Left cardiac atrium (tissue), 4 donors: ENCODE measurements at places on chromosomes 5 and 9.
A peak's percentile ranks its signal among the peaks of the same experiment; 100 is the strongest.

DNA sequence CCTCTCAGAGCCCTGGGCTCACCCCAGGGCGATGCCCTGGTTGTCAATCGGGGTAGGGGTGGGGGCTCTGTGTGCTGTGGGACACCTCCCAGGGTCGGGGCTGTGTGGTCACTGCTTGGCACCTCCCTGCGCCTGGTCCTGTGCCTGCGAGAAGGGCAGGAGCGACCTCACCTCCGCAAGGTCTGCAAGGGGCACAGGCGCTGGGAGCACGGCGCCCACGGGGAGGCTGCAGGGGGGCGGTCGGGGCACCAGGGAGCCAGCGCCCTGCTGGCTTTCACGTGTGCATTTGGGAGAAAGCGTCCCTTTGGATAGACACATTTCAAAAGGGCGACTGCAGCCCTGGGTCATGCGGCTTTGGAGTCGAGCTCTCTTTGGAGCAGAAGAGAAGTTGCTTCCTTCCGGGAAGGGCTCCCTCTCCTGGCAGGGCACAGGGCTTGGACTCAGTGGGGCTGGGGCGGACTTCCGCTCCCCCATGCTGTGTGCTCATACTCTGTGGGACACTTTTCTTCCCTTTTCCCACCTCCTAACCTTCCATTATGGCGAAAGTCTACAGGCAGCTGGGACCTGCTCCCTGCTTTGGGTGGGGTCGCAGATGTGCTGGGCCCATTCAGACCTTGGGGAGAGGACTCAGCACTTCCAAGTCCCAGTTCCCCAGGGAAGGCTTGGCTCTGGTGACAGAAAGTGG, 52.9 kb upstream of the SLC28A3 start:
- no peak for DNase-seq

DNA sequence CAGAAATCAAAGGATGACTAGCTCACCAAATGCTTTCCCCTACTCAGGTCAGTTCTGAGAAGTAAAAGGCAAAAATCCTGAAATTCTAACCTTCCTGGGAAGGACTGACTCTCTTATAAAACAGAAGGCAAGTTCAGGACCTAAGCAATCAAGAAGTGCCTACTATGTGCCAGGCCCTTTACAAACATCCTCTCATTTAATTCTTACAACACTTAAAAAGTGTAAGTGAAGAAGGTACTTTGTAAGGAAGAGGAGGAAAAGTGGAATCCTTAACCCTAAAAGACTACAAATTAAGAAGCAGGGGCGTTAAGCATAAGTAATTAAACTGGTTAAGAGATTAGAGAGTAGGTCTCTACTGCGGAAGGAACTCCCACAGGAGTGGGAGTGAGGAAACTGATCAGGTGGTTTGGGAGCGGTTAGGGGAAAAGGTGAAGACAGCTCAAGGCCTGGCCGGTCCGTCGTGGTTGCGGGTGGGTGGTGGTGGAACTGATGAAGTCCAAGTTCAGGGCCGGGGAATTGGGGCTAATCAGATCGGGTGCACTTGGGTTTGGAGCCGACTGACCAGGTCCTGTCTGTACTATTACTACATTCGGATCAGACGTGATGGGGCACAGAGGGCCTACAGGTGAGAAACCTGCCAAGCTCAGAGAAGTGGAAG, 839 bp downstream of the MED27 start:
- DNase-seq: no peak

GRCh38 chr9:93451849-93452709, 594 bp downstream of the FAM120A start:
- peak; percentile 66 for DNase-seq

- DNase-seq: no peak
These were observed 39.2 kb downstream of the GLIS3 start for GRCh38 chr9:4260661-4261060.

GRCh38 chr5:137561608-137562007, 62.5 kb upstream of the SPOCK1 start:
- no peak for DNase-seq

- no peak for DNase-seq
These were observed 683 bp downstream of the CLPTM1L start for GRCh38 chr5:1343931-1344901.

DNA sequence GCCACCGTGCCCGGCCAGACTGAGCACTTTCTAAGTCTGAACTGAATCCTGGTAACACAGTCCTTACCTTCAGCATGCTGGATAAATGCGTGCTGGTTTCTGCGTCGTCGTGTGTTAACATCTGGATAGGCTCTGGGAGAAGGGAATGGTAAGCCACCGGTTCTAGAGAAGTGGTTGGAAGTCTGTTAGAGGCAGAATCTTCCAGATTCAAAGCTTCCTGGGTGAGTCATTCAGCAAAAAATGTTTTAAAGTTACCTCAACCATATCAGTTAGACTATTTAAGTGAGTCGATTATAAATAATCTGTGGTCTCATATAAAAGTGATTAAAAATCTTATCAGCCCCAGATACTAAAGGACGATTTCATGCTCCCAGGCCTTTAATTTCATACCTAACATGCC, 256.5 kb upstream of the NFIL3 start:
- no peak for DNase-seq

DNA sequence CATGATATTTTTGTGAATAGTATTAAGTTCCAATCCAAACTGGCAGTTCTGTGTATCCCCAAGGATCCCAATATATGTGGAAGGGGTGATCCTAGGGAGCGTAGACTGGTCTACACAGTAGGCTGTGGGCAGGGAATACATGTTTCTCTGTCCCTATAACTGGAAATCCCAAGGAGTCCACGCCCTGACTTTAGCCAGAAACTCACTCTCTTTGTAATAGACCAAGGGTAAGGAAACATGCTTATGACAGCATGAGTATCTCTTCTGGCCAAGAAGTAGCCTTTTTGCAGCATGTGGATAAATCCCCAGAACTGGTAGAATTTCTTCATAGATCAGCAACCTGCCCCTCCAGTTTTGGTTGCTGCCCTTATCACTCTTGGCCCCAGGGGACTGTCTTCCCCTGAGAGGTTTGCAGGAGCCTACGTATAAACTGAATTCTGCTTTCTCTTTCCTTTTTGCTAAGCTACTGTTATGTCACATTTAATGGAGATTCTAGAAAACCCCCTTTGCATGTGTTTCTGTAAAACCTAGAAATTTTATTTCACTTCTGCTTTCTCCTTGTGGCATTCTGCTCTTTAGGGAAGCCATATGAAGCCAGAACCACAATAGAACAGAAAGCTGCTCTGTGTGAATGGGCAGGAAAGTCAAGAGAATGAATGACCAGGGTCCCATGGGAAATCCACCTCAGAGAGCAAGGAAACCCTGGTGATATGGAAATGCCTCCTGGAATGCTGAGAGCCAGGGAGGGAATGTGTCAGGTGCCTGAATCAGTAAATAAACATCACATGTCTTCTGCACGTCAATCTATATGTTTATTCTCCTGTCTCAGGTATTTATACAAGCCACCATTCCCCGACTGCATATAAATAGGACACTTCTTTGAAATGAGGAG, 3.5 kb downstream of the IFNA2 start:
- DNase-seq: no peak

GRCh38 chr5:59143926-59144333, 561.1 kb downstream of the RAB3C start:
- no peak for DNase-seq

- DNase-seq: peak; percentile 14
These were observed 31.7 kb upstream of the NR3C1 start for GRCh38 chr5:143435210-143435657.

- DNase-seq: no peak
These were observed 67.5 kb downstream of the KCNIP1 start for GRCh38 chr5:170571281-170571731.

DNA sequence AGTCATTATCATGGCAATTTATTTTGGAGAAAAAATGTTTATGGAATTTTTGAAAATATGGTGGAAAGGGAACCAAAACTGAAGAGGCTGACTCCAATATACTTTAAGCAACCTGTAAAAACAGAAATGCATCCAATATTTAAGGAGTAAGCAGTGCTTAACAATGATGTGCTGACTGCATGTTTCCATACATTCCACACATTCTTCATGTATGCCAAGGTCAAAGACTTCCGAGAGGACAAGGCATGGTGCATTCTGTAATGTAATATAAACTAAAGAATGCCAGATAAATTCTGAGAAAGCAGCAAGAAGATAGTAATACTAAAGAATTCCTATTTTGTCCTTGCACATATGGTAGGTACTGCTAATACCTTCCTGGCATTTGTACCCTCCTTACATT, 2015.9 kb upstream of the CDH9 start:
- no peak for DNase-seq

- peak; percentile 15 for DNase-seq
These were observed 19.6 kb downstream of the SH3GLB2 start for GRCh38 chr9:129008469-129008965.

DNA sequence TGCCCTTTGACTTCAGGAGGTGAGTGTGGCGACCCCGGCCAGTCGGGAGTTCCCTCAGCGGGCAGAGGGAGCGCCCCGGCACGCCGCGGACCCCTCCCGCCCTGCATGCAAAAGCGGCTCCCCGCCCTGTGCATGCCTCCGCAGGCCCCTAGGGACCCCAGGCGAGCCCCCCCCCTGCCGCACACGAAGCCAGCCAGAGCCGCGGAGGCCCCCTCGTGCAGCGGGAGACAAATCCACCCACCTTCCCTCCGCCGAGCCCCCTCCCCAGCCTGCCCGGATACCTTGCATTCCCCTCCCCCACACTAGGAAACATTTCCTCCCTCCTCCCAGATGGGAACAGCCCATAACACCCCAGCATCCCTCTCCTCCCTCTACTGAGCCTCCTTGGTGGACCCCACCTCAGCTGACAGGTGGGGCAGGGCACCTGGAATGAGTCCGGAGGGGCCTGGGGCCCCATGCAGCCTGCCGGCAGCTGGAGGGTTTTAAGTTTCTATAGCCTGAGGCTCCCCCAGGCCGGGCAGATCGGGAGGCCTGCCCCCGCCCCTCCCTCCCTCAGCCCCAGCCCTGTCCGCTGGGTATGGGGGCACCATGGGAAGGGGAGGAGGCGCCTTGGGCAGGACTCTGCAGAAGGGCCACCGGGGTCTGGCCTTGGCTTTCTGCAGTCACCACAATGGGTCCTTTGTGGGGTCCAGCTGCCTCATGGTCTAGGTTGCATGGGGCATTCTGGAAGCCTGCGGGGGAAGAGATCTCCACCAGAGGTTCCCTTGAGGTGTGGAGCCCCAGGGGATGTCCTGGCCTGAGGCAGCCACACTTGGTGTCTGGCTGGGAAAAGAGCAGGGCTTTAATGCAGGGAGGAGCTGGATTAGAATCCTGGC, 601 bp downstream of the ERGIC1 start:
- DNase-seq: no peak

- no peak for DNase-seq
These were observed 7.0 kb downstream of the STOM start for GRCh38 chr9:121362813-121363621.

GRCh38 chr5:180787711-180788431, 14.7 kb downstream of the MGAT1 start:
- no peak for DNase-seq

DNA sequence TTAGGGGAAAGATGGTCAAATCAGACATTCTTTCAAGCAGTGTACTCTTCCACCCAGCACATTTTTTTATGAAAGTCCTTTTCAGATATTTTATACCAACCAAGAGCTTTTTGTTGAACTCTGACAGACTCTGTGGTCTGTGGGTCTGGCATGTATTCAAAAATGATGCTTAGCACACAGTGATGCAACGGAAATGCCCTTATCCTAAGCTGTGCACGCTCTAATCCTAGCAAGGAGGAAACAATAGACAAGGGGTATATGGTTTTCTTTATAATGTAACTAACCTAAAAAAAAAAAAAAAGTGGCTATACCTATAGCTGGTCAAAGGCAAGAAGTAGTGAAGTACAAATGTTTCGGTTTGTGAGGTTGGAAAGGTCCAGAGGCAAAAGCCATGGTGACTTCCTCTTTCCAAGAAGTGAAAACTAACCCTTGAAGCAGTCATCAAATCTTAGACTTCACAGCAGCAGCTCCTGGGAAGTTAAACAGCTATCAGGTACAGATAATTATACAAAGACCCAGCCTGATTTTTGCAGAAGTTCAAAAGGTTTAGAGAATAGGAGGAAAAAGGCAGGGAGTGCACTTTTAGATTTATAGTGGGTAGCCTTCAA, 82.5 kb downstream of the SEMA6A start:
- DNase-seq: no peak

GRCh38 chr9:78311886-78312524, 15.1 kb downstream of the PSAT1 start:
- DNase-seq: no peak

GRCh38 chr9:115167175-115167574, 49.2 kb upstream of the TNC start:
- no peak for DNase-seq

- no peak for DNase-seq
These were observed 138.9 kb upstream of the IRX4 start for GRCh38 chr5:2021484-2022176.

- DNase-seq: no peak
These were observed 21.6 kb downstream of the BHMT start for GRCh38 chr5:79133121-79133656.

GRCh38 chr9:116697362-116697761, 10.3 kb downstream of the TRIM32 start:
- DNase-seq: no peak

- peak; percentile 53 for DNase-seq
These were observed 67.0 kb upstream of the DPYSL3 start for GRCh38 chr5:147576646-147577535.

GRCh38 chr9:134863941-134864820, 16.4 kb upstream of the FCN2 start:
- no peak for DNase-seq

GRCh38 chr5:119178435-119178834, 107.5 kb downstream of the DMXL1 start:
- DNase-seq: no peak

- no peak for DNase-seq
These were observed 267.5 kb downstream of the ZSWIM6 start for GRCh38 chr5:61599370-61600122.

GRCh38 chr9:121154782-121155181, 46.9 kb downstream of the RAB14 start:
- no peak for DNase-seq

GRCh38 chr5:129943936-129944335, 39.7 kb downstream of the CHSY3 start:
- no peak for DNase-seq

DNA sequence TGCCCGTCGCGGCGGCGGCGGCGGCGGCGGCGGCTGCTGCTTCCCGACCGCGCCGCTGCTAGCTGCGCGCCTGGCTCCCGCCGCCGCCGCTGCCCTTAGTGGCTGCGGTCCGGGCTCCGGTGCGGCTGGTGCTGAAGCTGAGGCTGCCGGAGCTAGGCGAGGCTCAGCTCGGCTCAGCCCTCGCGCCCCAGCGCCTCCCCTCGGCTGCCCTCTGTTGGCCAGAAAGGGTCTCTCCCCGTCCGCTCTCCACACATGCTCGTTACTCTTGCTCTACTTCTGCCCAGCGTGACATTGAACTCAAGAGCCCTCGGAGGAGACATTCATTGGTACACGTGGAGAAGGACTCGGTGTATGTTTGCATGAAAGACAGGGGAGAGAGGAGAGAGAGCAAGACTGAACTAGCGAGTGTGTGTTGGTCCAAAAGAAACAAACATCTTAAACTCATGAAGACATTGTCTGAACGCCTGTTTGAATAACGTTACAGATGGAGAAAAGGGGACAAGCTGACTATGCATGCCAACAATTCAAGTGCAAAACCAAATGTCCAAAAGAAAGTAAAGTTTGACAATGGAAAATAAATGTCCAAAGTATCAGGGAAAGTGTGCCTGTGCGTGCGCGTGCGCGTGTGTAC, at the start of gene HCN1:
Gene HCN1, minus strand, starts transcription at position 175 of the 631 bp plus-strand sequence.
- peak; percentile 83 for DNase-seq
